Fibroblast of skin of right biceps (primary cell): ENCODE measurements at places on chromosomes 1 and 21.
A peak's percentile ranks its signal among the peaks of the same experiment; 100 is the strongest.

DNA sequence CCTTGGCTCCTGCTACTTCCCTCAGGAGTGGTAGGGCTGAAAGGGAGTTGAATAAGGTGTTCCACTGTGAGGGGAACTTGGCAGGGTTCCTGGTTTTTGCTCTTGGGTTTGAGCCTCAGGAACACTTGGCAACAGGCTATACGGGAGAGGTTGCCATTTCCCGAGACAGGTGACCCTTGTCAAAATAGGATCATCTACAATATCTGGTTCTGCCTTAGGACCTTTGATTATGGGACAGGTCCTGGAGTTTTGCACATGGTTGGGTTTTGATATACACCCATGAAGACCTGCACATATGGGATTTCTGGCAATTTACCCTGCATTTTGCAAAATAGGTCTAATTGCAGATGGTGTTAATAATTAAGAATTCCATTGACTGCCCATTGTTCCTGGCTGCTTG is 31.1 kb downstream of the YY1AP1 start:
- DNase-seq = no peak

DNA sequence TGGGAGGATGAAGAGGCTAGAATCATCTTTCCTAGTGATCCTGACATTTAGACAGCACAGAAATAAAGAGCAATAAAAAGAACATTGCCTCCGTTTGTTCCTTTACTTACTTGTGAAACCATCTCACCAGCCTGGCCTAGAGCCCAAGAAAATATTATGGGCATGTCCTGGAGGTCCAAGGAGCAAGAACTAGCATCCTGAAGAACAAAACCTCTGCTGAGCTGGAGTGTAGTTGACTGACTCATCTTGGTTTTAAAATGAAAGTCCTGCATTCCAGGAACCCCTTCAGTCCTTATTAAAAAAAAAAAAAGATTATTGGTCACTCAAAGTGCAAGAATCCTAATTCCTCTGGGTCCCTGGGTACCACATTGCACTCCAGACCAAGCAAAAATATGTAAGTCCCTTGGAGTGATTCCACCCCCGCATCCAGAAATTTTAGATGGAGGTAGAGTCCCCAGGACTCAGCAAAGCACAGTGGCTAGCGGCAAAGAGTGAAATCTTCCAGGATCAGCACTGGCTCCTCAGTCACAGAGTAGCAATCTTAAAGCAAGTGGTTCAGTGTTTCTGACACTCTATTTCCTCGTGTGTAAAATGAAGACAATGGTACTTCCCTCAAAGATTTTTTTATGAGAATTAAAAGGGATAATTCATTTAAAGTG is 7.0 kb downstream of the SMCP start:
- peak; percentile 67 for DNase-seq

DNA sequence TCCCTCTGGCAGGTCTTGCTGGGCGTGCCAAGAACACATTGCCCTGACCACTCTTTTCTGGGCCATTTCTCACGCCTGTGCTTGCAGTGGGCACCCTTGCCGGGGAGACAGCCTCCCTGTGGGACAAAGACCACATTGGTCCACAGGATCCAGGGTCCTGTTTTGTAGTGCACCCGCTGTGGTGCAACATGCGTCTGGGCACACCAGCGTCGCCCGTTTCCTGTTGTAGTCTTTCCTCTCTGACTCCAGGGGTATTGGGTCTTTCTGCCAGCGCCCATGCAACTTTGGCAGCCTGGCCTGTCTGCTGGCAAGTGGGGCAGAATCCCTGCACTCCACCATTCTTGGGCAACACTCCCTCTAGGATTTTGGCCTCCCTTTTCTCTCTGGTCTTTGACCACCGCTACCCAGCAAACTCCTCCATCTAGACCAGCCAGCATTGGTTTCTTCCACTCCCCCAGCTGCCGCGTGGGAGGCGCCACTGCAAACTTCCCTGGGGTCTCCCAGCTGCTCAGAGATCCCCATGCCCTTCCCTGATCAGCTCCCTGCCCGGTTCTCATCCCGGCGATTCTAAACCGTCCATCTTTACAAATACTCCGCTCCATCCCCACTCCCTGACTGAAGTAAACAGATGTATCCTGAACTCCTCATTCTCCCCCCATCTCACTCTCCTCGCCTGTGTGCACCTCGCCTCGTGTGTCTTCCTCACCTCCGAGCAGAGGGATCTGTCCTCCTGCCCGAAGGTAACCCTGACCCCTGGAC is 1.2 kb upstream of the TPRG1L start:
- DNase-seq = no peak

- peak; percentile 15 for DNase-seq
Observed at GRCh38 chr1:151175863-151176262, at the start of gene TMOD4. TMOD4 (minus strand) TSS chr1:151175981; CDS start chr1:151174875, 1,106 bp downstream.

DNA sequence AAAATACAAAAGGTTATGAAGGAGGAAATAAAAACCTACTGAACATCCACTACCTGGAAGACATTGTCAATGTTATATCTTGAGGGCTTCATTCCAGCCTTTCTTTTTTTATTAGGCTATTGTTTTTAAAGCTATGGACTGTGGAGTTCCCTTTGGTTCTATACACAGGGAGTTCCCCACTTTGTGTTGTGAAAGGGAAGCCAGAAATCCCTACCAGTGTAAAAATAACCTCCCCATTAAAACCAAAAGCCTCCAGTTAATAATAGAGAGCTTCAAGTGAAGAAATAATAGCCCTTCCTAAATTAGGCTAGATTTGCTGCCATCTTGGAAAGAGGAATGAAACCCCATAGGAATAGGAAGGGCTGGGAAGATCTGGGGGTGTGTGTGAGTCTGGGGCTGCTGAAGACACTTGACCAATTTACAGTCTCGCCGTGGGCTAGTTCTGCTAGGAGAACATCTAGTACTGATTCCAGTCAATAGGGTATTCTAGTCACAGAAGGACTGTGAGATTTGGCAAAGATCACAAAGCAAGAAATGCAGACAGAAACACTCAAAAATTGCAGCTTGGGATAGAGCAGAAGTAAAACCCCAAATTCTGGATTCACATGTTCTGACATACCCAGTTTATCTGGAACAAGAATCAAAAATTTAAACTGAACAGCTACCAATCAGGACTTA is 32.4 kb upstream of the PTGFRN start:
- no peak for DNase-seq

GRCh38 chr1:89660224-89661061 is 27.5 kb downstream of the LRRC8C start:
- DNase-seq = peak; percentile 34

DNA sequence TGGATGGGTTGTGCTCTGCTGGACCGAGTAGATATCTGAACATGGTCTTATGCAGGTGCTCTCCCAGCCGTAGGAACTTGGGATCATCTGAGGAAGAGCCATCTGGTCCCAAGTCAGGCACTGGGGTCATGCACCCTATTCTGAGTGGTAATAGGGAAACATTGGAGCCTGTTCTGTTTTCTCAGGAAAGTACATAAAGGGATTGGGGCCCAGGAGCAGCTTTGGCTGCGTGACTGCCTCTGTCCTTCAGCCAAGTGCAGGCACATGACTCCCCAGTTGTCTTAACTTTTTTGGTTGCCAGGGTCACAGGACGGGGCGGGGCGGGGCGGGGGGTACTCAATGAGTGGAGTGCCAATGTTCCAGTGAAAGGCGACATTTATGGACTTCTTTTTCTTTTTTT is 11.5 kb downstream of the PFKFB2 start:
- no peak for DNase-seq

DNA sequence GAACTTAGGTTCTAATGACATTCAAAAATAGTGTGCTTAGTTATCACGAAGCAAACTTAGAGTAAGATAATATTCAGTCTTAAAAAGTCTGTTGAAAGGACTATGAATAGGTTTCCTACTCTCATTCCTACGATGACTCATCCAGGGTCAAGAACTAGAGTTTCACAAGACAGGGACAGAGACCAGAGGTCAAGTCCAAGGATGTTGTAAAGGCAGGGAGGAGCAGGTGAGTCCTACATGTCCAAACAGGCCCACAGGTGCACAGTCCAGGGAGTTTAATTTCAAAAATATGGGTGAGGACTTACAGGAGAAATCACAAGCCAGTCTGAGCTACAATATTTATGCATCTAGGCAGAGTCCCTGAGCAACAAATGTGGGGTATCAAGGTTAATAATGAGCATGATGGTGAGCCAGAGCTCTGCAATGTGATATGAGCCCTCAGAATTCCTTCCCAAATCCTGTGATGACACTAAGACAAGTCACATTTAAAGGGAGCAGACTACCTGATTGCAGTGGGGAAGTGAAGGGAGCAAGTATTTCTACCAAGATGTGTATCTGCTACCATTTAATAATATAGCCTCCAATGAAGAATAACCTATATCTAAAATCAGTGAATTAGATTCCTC is 100.0 kb upstream of the NRIP1 start:
- no peak for DNase-seq

DNA sequence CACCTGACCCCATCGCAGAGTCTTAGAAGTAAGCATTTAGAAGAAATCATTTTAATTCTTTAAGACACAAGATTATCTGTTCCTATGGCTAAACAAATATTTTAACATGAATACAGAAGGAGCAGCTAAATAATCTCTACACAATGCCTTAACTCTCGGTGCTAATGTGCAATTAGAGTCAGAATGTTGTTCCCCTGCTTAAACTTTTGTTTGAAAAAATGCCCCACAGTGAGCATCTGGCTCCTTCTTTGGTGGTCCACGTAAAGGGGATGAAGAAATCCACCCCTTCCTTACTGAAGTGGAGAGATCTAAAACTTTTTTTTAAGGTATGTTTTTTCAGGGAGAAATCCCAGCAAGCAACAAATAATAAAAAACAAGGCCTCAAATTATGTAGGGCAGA is 55.2 kb downstream of the SLC45A1 start:
- no peak for DNase-seq

DNA sequence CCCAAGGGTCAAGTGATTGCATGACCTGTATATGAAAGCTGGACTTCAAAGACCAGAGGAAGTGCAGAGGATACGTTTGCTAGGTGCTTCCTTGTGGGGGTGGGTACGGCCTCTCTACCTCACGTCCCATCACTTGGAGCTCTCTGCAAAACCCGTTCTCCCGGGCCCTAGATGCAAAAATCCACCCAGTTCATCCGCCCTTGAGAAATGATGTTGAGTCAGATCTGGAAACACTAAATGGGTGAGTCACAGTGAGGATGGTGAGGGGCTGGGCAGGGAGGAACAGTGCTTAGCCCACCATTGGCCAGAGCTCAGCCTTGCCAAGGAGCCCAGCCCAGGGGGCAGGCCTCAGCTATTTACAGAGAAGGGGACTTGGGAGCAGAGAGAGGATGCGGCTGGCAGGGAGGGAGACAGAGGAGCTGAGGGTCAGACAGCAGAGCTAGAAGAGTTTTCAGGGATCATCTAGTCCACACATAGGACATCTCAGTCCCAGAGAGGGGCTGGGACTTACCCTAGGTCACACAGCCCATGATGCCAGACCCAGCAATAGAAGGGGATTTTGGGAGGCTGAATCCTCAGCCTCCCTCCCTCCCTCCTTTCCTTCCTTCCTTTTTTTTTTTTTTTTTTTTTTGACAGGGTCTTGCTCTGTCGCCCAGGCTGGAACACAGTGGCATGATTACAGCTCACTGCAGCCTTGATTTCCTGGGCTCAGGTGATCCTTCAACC is 14.6 kb downstream of the ARHGEF10L start:
- peak; percentile 88 for DNase-seq

GRCh38 chr1:235763962-235764361 is 102.7 kb downstream of the LYST start:
- no peak for DNase-seq

DNA sequence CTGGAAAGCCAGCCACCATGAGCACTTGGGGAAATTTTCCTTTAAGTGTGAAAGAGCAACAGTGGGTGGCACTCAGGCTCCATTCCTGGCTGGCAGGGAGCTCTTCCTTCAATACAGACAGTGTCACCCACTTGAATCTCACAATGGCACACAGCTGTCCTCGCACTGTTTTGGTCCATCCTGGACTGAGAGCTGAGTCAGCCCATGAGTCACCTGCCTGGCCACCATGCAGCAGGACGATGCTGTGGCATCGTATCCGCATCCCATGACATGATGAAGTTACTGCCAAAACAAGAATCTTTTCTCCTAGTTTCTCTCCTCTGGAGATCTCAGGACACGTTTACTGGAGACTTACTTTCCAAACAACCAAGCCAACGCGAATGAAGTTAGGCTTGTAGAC is 6.0 kb downstream of the TMPRSS2 start:
- DNase-seq = no peak

GRCh38 chr1:164622068-164622845 is 63.3 kb downstream of the PBX1 start:
- no peak for DNase-seq

DNA sequence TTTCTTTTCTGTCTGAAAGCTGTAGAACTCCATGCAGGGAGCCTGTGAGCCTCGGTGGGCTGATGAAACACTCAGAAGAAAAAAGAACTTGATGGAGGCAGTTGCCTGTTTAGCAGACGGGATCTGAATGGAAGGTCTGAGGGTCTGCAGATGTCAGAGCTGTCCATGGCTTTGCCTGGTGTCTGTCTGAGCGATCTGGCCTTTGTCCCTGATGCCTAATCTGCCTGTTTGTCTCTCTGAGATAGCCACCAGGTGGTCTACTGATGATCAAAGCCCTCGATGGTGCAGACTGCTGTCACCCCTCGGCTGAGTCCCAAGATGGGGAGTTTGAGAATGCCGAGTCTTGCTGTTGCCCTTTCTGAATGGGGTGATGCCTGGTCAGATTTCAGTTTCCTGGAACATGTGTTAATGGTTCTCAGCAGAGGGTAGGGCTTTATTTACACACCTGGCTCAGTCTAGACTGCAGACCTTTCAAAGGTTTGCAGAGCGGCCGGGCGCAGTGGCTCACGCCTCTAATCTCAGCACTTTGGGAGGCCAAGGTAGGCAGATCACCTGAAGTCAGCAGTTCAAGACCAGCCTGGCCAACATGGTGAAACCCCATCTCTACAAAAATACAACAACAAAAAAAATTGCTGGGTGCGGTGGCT is 90.4 kb downstream of the KIF26B start:
- no peak for DNase-seq

DNA sequence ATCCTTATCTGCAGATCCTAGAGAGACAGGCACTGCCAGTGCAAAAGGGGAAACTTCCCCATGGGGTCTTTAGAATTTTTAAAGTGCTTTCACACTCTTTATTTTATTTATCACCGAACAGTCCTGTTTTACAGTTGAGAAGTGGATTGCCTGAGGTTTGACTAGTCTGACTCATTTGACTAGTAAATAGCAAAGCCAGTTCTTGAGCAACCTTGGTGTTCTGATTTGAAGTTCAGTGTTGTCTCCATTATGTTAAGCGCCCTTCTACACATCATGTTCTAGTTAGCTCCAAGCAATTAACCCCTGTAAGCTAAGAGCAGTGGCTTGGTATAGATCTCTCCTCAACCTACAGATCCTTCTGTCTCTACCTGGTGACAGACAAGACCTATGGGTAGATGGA is 262.9 kb downstream of the CACNA1E start:
- DNase-seq = no peak
